Large intestine (tissue), 12 donors: ENCODE measurements at places on chromosomes 12 and 14. TPM values are rescaled to one million over a fixed set of nuclear protein-coding genes. Genes with fewer than 3 reads are reported as not detected.

The PDE3A gene
- polyA plus RNA-seq: 62.0 TPM

- no peak overlapping the region for H3K4me3 ChIP-seq
- no peaks in the 10 kb centered on the region for H3K4me1 ChIP-seq
Measured at GRCh38 chr12:105100207-105100985, 7.1 kb upstream of the WASHC4 start.

DNA sequence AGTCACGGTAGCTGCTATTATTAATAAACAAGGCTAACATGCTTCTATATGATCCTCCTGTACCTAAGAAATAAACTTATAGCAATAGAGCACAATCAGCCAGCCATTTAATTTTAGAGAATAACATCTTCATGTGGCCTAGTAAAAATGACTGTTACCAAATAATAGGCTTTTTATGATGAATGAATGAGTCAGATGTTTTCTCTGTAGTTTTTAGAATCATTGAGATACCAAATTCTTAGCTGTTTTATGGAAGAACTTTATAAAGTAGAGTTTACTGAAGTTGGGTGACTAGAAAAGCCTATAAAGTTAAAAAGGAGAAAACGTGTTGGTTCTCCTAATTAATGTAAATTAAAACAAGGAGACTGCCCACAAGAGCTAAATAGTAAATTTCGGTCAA, 40.7 kb downstream of the WNK1 start:
- no peak overlapping the region for H3K27ac ChIP-seq
- no peaks in the 10 kb centered on the region for H3K27me3 ChIP-seq
- peaks cover 9% of the 10 kb centered on the region for H3K4me1 ChIP-seq
- no peak for DNase-seq
- H3K4me3 ChIP-seq: no peak overlapping the region

- H3K36me3 ChIP-seq: peaks cover 4% of the 10 kb centered on the region
- no peak overlapping the region for H3K27ac ChIP-seq
- no peak overlapping the region for H3K4me3 ChIP-seq
- H3K4me1 ChIP-seq: no peaks in the 10 kb centered on the region
Measured at GRCh38 chr14:53055003-53055402, 98.1 kb downstream of the DDHD1 start.

DNA sequence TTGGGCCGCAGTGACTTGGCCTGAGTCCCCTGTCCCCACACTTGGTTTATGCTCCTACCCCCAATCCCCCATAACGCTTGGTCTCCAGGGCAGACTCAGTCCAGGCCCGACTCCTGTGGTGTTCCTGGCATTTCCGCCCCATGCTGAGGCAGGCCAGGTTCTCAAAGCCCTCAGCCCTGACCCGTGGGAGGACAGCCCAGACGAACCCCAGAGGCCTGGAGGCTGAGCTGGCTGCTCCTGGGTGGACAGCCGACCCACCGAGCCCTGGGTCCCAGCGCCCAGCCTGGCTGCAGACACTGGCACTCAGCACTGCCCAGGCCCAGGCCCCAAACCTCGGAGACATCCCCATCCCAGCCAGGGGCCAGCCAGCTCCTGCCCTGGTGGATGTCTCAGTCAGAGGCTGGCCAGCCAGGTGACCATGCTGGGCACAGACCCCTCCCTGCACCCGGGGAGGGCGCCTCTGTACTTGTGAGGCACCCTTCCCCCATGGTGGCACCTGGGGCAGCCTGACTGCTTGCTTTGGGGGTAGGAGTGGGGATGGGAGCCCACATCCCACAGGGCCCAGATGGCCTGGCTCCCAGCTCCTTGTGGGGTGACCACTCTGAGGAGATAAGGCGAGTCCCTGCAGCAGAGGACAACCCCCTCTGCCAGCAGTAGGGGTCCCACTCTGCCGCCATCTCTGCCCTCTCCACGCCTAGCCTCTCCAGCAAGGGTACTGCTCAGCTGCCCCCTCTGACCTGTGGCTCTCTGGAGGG, 1.4 kb downstream of the PLD4 start:
- no peak for DNase-seq
- peaks cover 9% of the 10 kb centered on the region for H3K27me3 ChIP-seq
- H3K27ac ChIP-seq: no peak overlapping the region
- no peak overlapping the region for H3K4me3 ChIP-seq
- H3K4me1 ChIP-seq: peaks cover 20% of the 10 kb centered on the region

GRCh38 chr12:5556033-5556614, 124.2 kb downstream of the NTF3 start:
- no peak overlapping the region for H3K27ac ChIP-seq
- no peak overlapping the region for H3K4me3 ChIP-seq
- DNase-seq: no peak
- H3K27me3 ChIP-seq: peaks cover 4% of the 10 kb centered on the region
- H3K36me3 ChIP-seq: no peaks in the 10 kb centered on the region
- no peaks in the 10 kb centered on the region for H3K4me1 ChIP-seq
